GM12891 (cell line): ENCODE measurements at places on chromosomes 7 and 10.

DNA sequence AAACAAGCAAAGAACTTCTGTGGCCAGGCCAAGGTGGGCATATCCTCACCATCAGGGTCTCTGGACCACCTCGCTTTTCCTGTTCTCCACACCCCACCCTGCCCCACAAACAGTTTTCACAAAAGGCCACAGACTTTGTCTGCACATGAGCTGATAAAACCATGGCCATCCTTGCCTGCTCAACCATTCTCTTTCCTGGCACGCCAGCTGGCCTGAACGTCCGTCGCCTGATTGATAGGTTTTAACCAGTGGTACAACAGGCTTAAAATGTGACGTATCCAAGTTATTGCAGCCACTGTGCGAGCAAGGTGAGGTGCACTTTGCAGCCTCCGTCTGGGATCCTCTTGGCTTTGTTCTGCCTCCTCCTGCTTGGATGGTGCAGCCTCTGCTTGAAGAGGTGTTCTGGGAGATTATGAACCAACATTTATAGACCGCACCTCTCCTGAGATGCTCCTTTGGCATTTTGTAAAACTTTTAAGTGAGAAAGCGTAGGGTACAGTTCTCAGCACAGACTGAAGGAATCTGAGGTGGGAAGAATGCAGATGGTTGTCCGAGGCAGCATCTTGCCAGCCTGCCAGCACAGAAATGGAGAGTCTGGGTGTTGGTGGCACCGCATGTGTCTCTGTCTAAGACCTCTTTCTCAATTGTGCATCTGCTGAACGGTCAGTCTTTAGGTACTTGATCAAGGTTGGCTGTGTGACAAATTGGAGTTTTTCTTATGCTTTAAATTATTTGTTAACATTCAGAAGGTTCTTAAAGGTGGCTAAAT is 288.3 kb downstream of the CELF2 start:
- no peak for DNase-seq

- DNase-seq: no peak
Observed at GRCh38 chr7:151056283-151056665, 1.4 kb downstream of the CDK5 start.

DNA sequence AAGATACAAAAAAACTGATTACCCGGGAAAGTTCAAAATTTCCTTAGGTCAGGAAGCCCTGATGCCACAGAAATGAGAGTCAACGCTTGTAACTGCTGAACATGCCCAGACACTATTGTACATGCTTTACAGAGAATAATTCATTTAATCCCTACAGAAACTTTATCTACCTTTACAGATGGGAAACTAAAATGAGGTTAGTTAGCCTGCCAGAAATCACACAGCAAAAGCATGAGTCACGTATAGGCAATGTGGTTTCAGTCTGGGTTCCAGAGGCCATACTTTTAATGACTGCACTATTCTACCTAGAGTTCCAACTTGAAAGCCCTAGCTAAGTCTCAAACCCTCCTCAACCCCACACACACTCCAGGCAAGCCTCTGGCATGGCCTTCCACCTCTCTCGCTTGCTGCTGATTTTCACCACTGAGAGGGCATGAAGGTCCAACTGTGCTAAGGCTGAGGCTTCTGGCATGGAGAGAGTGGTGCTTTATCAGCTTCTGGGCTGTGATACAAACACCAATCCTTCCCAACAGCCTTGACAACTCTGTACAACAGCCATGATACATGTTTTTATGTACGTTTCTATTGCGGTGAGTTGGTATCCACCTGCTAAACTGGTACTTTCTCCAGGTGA is 1011.2 kb upstream of the GHITM start:
- no peak for DNase-seq

DNA sequence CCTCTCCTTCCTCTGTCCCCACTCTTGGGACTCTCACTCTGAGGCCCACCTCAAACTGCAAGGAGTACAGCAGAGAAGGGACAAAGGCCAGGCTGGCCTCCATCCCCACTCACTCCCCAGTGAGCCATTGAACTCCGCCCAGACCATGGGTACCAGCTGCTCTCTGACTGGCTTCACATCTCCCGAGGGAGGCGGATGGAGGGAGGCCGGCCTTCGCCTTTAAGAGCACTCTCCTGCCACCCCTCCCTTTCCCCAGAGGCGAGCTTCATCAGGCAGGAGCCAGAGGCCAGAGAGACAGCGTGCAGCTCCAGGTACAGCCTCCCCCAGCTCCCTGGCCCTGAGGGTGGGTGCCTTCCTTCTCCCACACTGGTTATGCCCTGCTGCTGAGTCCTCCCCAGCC is 1.8 kb upstream of the LDB3 start:
- no peak for DNase-seq

DNA sequence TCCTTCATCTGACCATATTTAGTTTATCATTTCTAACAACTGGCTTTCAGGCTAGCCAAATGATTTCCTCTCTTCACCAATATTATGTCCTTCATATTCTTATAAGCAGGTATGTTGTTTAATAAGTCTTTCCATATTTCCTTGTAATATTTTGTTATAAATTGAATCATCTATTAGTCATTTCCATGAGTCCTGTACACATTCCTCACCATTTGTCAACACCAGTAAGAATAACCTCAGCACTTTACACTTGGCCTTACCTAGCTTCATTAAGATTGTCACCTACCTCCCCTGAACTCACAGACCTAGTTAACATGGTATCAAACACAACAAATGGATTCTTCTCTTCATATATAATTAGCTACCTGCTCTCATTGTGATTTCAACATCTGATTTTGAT is 282.3 kb downstream of the SEMA3D start:
- DNase-seq: no peak

- DNase-seq: no peak
Observed at GRCh38 chr7:78873117-78873516, 580.4 kb downstream of the MAGI2 start.

- no peak for DNase-seq
Observed at GRCh38 chr7:79984210-79984609, 150.4 kb upstream of the GNAI1 start.

GRCh38 chr7:46446151-46446550 is 525.1 kb upstream of the IGFBP3 start:
- no peak for DNase-seq
